ENCODE measurements at places on chromosomes 5 and 9. TPM values are rescaled to one million over a fixed set of nuclear protein-coding genes. Genes with fewer than 3 reads are reported as not detected.

The CARTPT gene
- total RNA-seq = not detected

The TEX53 gene
- not detected for total RNA-seq

GRCh38 chr9:110578575-110579033 lies 937 bp downstream of the SVEP1 start:
- DNase-seq = peak; percentile 29

GRCh38 chr5:118015511-118015910 lies 972.8 kb downstream of the DTWD2 start:
- DNase-seq = no peak

DNA sequence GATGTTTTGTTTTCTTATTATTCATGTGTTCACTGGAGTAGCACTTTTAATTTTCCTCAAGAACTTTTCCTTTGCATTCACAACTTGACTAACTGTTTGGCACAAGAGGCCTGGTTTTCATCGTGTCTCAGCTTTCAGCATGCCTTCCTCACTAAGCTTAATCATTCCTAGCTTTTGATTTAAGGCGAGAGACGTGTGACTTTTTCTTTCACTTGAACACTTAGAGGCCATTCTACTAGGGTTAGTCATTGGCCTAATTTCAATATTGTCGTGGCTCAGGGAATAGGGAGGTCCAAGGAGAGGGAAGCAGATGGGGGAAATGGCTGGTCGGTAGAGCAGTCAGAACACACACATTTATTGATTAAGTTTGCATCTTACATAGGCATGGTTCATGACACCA lies 94.0 kb downstream of the ZNF462 start:
- DNase-seq = no peak

The SMIM33 gene
- total RNA-seq = not detected

DNA sequence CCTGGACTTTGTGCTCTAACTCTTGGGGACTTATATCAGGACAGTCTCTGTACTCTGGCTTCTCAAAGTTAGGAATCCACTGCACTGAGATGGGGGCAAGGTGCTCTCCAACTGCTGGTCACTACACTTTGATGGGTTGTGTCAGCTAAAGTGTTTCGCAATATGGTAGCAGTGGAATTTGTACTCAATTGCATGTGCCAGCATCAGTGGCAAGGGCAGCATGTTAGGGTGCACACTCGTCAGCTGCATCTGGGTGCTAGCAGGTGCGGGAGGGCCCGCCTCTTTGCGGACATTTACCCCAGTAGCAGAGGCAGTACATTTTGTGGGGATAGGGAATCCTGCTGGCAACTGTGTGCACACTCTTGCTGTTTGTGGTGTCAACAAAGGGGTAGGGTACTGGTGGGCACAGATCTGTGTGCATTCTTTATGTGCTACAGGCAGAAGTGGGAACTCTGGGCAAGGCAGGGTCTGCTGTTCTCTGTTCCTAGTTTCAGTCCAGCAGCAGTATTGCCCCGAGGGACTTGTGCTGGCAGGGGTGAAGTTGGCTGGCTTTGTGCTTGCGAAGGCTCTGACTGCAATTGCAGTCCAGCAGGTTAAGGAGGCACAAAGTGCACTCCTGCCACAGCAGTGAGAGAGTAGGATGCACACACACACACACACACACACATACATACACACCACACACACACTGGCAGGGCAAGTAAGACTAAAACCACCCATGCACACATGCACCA lies 924.8 kb upstream of the CDH9 start:
- DNase-seq = no peak

- no peak for DNase-seq
These were observed 390.4 kb downstream of the TMEM38B start for GRCh38 chr9:106084702-106085101.

- DNase-seq = peak; percentile 53
These were observed 855 bp upstream of the ARHGAP26 start for GRCh38 chr5:142769251-142769792.

DNA sequence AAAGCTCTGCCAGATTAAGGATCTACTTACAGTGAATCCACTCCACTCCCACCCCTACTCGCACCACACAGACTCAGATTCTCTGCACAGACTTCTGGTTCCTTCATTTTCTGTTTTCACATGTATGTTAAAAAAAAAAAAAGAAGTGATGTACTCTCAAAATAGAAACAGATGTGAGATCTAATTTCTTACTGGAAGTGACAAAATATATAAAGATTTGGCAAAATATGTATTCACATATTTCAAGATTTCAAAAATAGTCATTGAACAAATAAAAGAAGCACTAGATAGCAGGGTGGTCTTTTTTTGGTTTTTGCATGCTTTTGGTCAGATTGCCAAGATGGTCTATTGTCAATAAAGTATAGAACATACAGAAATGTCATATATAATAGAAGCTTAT lies 379.2 kb downstream of the TMEM167A start:
- no peak for DNase-seq

The OR13C2 gene
- not detected for total RNA-seq

DNA sequence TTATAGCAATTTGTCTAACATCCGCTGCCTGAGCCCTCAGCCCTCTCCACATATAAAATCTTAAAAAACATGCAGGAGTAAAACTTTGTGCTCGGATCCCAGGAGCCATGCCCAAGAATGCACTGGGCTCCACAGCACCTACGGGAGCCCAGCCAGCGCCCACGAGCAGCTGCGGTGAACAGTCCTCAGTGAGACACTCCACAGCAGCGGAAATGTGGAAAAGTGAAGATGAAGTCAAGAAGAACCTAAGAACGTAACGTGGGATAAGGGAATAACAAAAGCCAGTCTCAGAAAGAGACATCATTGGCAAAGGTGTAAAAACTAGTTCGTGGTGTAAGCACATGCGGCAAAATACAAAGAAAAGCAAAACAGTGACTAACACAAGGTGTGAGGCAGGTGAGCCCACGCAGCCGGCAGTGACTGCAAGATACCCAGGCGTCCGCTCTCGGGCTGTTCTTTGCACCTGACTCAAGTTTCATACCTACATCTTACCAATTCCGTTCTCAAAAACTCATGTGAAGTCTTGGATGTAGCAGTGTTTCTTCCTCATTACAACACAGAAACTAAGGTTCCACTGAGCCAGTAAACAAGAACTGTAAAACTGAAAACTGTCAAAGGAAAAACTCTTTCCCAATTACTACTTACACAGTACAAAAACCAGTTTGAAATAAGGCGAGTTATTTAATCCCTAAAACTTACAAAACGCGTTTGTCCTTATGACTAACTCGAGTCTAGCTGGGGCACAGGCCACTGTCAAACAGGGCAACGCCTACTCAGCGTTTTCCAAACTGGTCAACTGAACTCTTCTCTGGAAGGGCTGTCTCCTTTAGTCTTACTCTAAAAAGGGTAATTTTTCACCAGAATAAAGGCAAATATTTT lies 1.7 kb downstream of the CAMSAP1 start:
- DNase-seq = peak; percentile 44

DNA sequence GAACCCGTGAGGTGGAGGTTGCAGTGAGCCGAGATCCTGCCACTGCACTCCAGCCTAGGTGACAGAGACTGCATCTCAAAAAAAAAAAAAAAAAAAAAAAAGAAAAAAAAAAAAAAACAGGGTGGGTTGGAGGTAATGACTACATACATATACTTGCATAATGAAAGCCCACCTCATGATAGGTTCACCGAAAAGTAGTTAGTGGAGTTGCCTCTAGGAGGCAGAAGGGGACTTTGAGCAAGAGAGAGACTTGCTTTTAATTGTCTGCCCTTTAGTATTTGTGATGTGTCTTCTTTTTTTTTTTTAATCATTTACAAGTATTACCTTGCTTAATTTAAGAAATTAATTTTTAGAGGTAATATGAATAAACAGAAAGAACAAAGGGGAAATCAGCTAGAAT lies 99.8 kb downstream of the PPARGC1B start:
- DNase-seq = peak; percentile 33

The PTCD2 gene
- total RNA-seq = 13.8 TPM

The RALGDS gene
- total RNA-seq = 58.8 TPM

- no peak for DNase-seq
These were observed 124.2 kb upstream of the TRPM3 start for GRCh38 chr9:71245651-71246050.

- DNase-seq = peak; percentile 36
These were observed 124.4 kb upstream of the MSX2 start for GRCh38 chr5:174599992-174600391.

DNA sequence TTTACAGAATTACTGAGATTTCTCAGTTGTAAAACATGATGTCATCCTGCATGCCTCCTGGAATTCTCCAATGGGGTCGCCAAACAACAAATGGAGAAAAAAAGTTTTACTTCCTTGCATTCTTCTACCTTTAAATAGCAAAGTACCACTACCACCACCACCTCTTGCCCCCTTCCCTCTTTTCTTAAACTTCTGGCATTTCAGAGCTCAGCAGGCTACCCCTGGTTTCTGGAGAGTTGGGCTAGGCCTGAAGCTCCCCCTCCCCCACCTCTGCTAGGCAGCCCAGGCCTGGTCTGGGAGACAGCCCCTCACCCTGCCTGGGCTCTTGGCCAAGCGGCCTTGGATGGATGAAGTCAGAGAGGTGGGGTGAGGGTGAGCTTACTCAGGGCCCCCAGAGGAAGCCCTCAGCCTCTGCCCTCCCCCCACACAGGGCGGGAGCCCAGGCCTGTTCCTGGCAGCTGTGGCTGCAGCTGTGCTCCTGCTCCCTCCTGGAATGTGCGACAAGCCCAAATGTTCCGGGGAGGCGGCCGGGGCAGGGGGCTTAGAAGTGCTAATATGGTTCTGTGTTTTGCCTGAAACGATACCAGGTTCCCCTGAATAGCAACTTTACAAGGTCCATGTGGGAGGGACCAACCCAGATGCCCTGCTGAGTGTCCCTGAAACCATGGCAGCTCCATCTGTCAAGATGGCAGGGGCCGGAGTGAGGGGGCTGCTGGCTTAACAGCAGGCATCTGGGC lies 6.0 kb upstream of the CCIN start:
- DNase-seq = peak; percentile 76

GRCh38 chr9:13845460-13845859 lies 468.5 kb downstream of the NFIB start:
- DNase-seq = no peak

DNA sequence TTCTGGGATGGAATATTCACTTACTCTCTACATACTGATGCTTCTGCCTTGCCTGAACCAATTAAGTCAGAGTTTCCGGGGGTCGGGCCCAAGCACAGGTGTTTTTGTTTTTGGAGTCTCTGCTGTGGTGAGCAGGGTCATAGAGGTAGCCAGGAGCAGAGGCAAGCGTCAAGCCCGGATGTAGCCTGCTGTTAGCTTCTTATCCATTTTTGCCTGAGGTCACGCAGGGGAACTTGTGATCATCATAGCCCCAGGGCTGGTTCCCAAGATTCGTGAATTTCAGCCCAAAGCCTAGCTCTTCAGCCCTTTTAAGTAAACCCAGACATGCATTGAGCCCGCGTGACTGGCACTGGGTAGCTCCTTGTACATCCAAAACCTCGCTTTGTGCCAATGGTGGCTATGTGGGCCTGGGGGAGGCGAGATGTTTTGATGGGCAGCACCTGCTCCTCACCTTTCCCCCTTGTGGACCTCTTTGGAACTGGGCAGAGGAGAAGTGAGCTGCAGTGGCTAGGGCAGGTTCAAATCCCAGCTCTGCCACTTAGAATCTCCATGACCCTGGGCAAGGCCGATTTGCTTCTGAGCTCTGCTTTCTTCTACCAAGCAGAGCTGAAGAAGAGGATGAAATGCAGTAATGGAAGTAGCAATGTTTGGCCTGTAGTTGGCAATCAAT lies 33.7 kb downstream of the FGF18 start:
- no peak for DNase-seq

- no peak for DNase-seq
These were observed 86.8 kb downstream of the MELK start for GRCh38 chr9:36659500-36659899.

- no peak for DNase-seq
These were observed 101.1 kb downstream of the OTULIN start for GRCh38 chr5:14765587-14765986.

DNA sequence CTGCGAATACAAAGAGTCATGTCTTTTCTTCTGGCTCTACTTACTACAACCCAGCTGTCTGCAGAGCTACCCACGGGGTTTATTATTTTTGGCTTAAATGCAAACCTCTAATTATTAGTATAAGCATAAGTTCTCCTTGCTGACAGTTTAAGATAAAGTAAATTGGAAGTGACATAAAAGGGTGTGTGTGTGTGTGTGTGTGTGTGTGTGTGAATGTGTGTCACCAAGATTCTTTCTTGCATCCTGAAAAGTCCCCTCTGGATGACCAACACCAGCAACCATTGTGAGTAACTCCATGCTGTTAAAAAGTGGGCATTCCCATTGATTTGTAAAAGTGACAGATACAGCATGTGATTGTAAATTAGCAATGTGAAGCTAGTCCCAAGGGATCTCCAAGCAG lies 803.8 kb upstream of the ZNF608 start:
- no peak for DNase-seq

DNA sequence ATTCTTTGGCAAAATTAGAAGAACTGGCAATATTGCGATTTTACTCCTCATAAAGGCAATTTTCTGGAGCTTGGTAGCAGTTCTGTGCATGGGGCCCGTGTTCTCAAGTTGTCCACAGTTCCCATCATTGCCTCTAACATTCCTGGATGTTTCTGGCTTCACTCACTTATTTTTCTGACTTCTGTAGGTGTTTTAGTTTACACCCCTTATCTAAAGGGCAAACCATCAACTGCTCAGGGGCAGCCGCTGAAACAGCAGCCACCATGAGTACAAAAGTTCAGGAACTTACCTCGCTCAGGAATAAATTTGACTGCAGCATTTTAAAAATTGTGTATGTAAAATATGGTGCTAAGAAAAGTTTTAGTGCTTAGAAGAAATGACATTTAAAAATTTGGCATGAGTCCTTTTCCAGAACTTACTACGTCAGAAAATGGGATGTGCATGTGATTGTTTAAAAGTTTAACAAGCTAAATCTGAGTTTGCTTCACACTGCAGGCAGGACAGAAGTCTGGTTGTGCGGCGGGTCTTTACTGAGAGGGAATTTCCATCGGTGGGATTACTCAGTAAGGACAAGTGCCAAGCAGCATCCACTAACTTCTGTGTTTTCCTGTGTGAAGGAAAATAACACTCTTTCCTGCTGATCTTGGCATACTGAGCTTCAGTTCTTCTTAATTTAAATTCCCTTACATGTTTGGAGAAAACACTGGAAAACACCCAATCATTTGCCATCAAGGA lies 261.7 kb downstream of the MAT2B start:
- DNase-seq = no peak

Data from neural progenitor cell (in vitro differentiated cells).